ENCODE measurements at places on chromosomes 12 and 14.

DNA sequence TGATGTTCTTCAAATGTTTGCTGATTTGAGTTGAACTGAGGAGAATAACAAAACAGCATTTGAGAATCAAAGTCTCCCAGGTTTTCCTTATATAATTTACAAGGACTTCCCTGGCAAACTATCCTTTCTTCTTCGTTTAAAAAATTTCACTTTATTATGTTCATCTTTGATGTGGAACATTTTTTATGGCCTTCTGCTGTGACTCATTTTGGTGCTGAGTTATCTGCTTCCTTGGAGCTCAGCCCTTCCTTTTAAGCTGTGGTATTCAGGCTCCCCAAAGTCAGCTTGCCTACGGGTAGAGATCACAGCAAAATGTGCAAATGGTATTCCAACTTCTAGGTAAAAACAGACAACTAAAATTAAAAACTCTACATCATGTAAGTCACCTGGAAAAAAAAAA is 1.4 kb upstream of the ANO4 start:
- DNase-seq: peak; percentile 16

GRCh38 chr14:104086661-104087461 is 1.4 kb downstream of the ASPG start:
- DNase-seq: no peak

- DNase-seq: no peak
These were observed 23.7 kb upstream of the MYBPC1 start for GRCh38 chr12:101571105-101571504.

DNA sequence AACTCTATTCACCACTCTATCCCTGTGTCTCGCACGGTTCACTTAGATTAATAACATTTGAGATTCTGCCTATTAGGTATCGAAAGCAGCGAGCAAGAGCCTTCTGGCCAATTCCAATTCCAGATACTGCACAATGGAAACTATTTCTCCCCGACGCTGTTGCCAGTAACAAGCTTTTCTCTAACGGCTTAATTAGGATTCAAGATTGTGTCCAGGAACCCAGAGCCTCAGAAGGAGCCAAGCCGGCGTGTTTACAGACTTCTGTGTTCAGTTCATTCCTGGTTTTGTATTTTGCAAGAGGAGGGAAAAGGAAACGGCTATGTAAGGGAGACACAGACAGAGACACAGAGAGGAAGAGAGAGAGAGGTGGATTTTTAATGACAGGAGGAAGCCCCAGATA is 185.6 kb downstream of the DICER1 start:
- DNase-seq: no peak

DNA sequence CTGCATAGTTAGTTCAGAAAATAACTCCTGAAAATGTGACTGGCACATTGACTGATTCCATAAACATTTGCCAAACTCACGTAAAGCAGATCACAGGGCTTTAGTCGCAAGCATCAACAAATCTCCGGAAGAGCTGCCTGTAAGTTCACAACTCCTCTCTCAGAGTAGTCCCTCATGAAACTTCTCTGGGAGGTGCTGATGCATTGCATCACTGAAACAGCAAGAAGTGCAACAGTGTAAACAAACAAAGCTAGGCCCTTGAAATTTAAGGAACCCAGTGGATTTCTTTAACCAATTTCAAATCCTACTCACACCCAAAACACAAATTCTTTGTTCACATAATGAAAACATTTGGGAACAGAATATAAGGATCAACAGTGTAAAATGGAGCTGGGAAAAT is 1691.7 kb upstream of the FLRT2 start:
- no peak for DNase-seq

GRCh38 chr12:80121661-80122060 is 22.3 kb downstream of the OTOGL start:
- DNase-seq: no peak

DNA sequence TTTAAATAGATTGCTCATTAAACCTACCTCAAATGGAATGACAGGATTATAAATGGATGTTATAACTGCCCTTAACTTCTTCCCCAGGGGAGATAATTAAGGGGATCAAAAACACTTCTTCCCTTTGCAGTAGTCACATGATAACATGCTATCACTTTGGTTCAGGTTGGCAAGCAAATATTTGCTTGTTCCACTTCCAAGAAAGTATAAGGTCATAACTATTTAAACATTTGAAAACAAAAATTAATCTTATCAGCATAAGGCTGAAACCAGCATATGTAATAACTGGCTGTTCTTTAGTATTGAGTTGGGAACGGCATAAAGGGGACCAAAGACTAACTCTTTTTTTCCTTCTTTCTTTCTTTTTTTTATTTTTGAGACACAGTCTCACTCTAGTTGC is 2.4 kb upstream of the LYZ start:
- DNase-seq: no peak

- DNase-seq: no peak
These were observed 427.7 kb downstream of the RAD51B start for GRCh38 chr14:68247274-68247673.

GRCh38 chr12:114638790-114639435 is 45.1 kb downstream of the TBX3 start:
- DNase-seq: no peak

- DNase-seq: no peak
These were observed 637.7 kb upstream of the TMEM132C start for GRCh38 chr12:127629066-127629820.

DNA sequence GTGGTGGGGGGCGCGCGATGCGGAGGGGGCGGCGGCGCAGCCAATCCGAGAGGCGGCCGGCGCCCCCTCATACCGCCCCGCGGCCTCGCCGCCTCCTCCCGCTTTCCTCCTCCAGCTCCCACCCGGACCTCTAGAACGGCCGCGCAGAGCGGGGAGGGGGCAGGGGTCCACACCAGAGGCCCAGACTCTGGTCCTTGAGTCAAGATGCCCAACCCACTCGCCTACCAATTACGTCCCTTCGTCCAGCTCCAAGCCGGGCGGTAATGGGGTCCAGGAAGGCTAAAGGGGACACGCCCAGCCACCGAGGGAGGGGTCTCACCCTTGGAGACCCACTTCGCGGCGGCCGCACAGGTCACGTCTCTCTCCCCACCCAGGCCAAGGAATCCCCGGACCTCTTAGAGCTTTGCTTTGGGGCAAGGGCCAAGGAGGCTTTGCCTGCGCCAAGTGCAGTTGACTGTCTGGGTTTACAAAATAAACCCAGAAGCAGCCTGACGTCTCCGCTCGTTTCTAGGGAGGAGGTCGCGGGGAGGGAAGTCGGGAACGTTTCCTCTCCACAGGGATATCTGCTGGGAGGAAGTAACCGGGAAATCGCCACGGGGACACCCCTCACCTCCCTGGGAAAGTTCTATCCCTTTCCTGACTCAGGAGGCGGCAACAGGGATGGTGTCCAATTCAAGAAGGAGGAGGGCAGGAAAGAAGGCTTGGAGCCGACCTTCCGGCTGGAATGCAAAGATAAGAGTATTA is 394 bp upstream of the AMIGO2 start:
- DNase-seq: no peak

DNA sequence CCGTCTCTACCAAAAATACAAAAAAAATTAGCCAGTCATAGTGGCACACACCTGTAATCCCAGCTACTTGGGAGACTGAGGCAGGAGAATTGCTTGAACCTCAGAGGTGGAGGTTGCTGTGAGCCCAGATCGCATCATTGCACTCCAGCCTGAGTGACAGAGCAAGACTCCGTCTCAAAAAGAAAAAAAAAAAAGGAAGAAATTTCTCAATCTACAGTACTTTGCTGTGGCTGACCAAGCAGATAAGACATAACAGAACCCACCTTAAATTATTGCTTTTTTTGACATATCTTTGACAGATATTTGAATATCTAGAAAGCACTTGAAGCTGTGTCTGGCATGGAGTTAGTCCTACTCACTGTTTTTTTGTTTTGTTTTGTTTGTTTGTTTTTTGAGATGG is 34.9 kb upstream of the HNF1A start:
- DNase-seq: no peak

- DNase-seq: no peak
These were observed 92.6 kb upstream of the ATP2B1 start for GRCh38 chr12:89801284-89801683.

DNA sequence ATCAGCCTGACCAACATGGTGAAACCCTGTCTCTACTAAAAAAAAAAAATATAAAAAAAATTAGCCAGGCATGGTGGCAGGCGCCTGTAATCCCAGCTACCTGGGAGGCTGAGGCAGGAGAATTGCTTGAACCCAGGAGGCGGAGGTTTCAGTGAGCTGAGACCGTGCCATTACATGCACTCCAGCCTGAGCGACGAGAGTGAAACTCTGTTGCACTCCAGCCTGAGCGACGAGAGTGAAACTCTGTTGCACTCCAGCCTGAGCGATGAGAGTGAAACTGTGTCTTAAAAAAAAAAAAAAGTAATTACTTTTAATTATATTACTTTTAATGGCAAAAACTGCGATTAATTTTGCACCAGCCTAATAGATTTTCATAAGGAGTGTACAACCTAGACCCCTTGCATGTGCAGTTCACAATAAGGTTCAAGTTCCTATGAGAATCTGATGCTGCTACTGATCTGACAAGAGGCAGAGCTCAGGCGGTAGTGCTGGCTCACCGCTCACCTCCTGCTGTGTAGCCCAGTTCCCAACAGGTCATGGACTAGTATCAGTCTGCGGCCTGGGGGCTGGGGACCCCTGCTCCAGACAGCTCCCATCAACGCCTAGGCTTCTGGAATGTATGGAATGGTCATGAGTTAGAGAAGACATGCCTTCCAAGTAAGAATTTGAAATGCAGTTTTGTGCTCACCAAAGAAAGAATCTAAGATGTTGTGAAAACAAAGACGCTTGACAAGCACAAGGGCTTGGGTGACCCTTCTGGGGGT is 10.1 kb downstream of the LTB4R start:
- DNase-seq: no peak

DNA sequence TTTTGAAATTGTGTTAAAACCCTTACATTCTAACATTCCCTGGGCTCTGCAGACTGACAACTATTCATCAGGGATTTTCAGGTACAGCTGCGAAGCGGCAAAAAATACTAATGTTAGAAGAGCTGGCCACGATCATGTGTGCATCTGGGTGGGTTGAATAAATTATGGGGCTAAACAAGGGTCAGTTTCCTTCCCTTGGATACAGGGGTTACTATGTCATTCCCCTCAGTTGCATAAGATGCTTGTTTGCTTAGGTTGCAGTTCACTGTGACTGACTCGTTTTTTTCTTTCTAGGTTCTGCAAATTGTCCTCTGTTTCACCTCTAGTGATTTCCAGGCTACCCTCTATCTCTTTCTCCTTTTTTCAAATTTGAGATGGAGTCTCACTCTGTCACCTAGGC is 58.1 kb upstream of the GRIP1 start:
- no peak for DNase-seq

GRCh38 chr12:117674313-117674712 is 294.5 kb downstream of the KSR2 start:
- no peak for DNase-seq

- DNase-seq: no peak
These were observed 3.4 kb downstream of the KCNA5 start for GRCh38 chr12:5047094-5047493.

GRCh38 chr12:121673013-121673511 is 3.6 kb upstream of the MORN3 start:
- no peak for DNase-seq

DNA sequence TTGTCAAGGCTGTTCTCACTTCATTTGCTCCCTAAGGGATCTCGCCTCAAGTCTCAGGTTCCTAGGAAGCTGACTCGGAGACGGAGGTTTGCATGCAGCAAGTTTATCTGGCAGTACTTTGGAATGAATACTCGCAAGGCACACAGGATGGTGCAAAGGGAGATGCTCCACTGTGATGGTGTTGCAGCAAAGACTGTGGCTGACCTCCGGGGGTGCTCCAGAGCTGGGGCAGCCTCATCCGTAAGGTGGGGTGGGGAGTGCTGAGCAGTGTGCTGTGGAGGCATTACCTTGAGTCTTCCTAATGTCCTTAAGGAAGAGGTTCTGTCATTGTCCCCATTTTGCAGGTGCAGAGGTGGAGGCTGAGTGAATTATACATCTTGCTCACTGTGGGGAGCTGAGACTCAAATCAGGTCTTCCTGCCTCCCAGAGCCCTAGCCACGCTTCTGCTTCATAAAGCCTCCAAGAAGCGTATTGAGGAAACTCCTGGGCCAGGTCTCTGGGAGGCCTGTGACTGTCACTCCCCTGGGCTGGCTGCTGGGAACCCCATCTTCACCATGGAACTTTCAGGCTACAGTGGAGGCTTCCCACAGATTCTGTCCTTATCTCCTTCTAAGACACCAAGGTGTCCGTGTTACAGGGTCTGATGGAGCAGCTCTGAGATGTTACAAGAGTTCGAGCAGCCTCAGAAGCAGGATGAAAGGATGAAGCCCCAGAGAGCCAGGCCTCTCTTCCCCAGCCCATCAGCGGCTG is 39.5 kb downstream of the GALNT16 start:
- DNase-seq: no peak

DNA sequence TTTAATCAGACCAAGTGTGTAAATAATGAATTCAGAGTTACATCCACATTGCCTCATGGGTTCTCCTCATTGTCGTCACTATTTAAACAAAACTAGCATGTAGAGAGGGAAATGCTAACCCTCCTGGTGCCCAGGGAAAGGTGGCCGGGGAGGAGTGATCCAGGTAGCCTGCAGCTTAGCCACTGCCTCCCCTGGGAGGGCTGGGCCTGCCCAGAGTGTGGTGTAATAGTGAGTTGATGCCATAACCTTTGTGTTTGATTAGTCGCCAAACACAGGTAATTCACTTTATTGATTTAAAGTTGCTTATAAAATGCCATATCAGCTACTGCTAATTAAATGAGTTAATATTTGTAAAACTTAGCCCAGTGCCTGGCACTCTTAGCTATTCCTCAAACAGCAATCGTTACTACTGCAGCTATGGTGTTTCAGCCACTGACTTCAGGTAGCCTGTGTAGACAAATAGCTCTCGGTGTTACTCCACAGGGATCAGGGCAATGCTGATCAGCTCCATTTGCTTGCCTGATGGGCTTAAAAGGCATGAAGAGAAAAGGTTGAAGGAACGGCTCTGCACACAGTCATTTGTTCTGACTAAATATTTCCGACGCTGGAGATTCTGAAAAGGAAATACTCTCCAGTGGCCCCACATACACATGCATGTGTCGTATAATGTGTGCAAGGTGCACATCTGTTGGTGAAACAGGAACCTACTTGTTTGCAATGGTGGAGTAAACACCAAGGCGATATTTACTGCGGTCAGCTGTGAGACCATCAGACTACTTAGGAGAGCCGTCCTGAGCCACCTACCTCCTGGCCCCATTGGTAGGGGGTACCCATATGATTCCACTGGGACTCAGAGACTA is 45.7 kb upstream of the PRMT8 start:
- no peak for DNase-seq

DNA sequence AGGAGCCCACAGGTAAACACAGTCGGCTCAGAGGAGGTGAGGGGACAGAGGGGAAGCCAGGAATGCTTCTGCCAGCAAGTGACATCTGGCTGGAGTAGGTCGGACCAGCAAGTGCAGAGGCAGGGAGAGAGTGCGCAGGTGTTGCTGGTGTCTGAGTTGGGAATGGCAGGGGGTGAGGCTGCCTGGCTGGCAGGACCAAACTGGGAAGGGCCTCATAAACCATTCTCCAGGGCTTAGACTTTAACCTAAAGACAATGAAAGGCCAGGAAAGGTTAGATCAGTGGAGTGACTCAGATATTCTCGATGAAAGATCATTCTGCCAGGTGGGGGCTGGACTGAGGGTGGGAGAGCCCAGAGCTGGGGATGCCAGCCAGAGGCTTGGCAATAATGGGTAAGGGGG is 66.4 kb downstream of the ITPK1 start:
- no peak for DNase-seq
